Globus pallidus (tissue), 1 donor: ENCODE measurements at places on chromosomes 2 and 18.

GRCh38 chr2:129404000-129404685 lies 575.3 kb upstream of the RAB6C start:
- no peak for DNase-seq

- no peak for DNase-seq
Measured at GRCh38 chr2:203858176-203858575, 9.4 kb upstream of the CTLA4 start.

DNA sequence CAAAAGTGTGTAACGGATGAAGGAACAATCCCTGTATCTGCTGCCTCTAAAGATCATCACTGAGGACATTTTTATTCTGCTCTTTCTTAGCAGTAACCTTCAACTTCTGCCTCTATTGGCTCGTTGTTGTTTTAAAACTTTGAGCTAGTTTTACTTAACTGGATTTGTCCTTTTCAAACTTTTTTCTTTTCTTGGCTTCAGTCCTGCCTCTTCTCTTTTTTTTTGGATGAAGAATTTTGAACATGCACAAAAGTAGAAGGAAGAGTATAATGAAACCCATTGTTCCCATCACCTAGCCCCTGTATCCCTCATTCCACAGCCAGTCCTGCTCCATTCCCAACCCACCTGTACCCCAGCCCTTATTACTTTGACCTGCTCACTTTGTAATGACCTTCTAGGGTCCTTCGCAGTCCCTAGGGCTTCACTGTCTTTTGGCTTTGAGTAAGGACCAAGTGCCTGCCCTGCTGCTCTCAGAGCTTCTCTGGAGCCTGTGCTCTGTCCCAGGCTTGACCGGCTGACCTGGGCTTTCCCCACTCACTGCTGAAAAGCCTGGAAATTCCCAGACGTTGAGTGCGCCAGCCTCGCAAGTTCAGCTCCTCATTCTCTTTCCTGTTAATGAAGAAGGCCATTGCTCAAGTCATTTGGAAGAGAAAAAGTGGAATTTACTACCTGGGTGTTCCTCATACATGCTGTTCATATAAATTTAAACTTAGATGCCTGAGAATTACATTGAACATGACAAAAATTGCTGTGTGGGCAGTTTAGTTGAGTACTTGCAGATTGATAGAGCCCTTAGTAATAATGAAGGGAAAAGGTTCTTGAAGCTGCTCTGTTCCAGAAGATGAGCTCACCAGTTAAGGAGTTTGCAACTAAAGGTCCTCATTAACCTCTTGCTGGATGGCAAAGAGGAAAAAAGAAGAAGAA lies 149.3 kb upstream of the ALPP start:
- no peak for DNase-seq

DNA sequence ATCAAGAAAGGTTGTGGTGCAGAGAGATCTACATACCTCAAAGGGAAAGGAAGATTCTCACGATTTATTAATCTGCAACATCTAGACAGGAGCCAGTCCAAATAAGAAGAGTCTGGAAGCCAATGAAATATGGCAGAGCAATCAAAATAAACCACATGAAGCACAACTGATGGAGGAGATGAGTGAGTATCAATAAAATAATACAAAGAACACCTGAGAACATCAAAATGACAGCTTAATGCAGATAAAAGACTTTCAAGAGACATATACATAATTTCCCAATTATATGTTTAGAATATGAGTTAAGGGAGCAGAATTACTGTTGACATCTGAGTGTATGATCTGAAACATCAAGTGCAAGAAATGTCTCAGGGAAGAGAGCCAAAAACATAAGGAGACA lies 12.5 kb upstream of the DOK6 start:
- no peak for DNase-seq

DNA sequence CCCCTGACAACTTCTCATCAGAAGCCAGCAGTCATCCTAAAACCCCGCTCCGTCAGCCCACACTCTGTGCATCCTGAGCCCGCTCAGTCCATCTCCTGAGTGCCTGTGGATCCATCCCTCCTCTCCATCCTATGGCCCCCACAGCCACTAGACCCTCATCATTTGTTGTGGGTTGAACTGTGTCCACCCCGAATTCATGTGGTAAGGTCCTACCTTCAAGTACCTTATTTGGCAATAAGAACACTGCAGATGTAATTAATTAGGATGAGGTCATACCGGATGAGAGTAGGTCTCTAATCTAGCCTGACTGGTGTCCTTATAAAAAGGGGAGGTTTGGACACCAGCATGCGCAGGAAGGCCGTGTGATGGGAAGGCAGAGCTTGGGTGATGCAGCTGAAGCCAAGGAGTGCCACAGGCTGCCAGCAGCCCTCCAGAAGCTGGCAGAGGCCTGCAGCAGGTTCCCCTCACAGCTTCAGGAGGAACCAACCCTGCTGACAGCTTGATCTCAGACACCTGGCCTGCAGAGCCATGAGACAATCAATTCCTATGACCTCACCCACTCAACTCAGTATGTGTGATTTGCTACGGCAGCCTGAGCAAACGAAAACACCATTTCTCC lies 192.4 kb downstream of the ZBTB7C start:
- no peak for DNase-seq

- DNase-seq = no peak
Measured at GRCh38 chr2:204339212-204339715, 206.0 kb upstream of the PARD3B start.

DNA sequence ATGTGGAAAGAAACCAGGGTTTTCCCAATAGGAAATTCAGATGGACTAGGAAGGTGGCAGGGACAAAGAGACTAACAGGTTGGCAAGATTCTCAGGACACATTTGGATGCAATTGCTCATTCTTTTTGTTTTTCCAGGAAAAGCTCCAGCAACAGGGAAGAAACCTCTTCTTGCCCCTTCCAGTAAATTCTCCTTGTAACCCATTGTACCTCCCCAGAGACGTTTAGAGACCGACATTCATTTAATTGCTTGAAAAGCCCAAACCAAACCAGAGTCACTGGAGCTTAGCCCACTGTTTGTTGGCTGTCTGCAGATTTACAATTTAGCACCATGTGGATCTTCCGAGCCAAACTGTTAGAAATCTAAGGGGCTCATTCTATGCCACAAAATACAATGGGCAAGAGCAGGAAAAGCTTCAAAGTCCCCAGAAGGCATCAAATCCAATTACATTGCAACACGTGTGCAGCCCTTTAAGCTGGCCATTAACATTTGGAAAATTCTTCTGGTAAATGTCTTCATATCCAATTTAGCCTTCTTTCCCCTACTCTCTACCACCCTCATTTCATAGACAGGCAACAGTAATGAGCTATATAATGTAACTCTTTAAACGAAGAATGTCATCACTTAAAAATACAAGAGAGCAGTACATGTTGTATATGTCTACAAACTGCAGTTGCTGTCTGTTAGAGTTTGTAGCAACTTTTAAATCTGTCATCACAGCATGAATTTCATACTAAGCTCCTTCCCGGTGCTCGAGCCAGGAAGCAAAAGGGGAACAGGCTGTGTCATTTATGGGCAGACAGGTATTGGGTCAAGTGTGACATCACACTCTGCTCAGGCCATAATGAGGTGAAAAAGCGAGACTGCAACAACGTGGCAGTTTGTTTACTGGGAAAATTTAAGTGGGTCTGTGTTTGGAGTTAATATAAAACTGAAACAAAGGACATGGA lies 235.6 kb upstream of the HNRNPA3 start:
- peak; percentile 55 for DNase-seq

GRCh38 chr2:186559848-186560247 lies 30.0 kb upstream of the ITGAV start:
- DNase-seq = no peak

- peak; percentile 38 for DNase-seq
Measured at GRCh38 chr2:275466-275865, 10.7 kb downstream of the ACP1 start.

DNA sequence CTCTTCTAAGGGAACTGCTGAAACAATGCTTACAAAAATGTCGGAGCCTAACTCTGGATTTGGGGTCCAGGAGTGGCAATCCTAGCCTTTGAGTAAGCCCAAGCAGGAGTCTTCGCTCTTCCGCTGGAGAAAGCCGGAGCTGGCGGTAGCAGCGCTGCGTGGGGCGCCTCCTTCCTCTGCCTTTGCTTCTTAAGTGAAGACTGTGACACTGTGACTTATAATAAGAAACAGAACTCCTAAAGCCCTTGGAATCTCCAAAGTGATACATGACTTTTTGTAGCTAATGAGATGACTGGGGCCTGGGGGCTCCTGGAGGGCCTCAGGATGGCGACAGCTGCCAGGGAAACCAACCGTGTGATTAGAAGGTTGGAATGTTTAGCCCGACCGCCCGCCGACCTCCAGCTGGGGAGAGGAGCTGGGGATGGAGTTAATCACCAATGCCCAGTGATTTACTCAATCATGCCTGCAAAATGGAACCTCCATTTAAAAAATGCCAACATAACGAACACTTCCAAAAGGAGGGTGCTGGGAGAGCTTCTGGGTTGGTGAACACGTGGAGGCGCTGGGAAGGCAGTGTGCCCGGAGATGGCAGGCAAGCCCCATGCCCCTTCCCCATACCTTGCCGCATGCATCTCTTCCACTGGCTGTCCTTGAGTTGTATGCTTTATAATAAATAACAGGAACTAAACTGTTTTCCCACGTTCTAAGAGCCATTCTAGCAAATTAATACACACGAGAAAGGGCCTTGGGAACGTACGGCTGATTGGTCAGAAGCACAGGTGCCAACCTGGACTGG lies 29.0 kb upstream of the MAL start:
- DNase-seq = no peak

DNA sequence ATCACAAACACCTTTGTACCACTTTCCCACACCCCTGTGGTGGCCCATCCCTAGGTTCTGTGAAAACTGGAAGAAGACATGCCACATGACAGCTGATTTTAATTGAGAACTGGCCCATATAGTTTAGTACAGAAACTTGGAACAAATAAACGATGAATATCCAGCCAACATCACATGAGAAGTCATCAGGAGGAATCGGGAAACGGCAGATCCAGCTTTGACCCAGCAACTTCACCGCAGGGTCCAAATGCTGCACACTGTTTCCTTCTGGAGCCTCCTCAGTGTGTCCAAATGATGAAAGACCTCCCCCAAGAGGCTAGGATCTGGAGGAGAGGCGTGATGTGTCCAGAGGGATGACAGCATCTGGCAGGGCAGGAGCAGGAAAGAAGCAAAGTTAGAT lies 75.5 kb downstream of the COPS8 start:
- DNase-seq = no peak

- no peak for DNase-seq
Measured at GRCh38 chr2:173929441-173929840, 35.7 kb downstream of the SP3 start.

GRCh38 chr2:202408546-202409140 lies 32.5 kb downstream of the BMPR2 start:
- DNase-seq = no peak

DNA sequence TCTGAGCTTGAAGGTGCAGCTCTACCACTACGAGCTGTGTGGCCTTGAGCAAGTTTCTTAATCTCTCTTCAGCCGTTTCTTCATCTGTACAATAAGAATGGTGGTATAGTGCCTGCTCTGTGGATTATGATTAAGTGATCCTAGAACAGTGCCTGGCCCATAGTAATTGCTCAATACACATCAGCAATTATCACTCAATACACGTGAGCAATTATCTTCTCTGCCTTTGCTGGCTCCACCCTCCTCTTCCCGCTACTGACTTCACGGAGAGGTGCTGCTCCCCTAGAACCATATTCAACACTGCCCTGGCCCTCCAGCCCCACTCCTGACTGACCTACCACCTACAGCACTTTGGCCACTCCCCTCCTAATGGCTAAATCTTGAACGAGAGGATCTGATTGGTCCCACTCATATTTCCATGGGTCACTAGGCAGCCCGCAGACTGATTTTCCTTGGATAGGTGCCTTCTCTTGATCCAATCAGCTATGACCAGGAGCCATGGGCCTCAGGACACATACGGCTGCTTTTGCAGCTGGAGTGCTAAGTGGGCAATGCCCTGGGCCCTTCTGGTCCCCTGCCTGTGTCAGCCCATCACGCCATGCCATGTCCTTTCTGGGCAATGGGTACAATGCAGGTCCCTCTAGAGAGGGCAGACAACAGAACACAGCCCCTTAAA lies 77.5 kb downstream of the STPG4 start:
- DNase-seq = no peak

DNA sequence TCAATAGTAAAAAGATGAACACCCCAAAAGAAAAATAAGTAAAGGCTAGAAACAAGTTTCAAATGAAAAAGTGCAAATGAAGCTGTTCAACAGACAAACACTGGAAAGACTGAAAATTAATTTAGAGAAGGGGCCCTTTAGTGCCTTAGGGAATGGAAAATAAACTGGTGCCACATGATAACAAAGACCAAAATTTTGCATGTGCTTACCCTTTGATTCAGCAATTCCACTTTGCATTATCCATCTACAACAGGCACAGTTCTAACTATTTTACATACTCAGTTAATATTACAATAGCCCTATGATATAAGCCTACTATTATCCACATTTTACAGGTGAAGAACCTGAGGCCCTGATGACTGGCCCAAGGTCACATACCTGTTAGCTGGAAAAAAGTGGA lies 183.9 kb downstream of the NBAS start:
- DNase-seq = no peak

DNA sequence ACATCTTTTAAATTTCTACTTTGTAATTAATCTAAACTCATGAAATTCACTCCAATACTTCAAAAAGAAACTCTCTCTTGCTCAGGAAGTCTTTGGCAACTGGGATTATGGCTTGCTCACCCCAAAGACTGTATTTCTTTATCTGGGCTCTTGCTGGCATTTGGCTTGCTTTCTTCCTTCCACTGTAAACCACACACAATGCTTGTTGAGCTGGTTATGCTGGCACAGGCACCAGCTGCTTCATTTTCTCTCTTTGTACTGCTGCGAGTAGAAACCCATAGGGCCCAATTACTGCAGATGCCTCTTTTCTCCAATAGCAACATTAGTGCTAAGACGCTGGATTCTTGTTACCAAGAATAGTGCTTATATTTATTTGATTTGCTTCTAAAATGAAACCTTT lies 51.4 kb downstream of the SLC38A11 start:
- DNase-seq = no peak

DNA sequence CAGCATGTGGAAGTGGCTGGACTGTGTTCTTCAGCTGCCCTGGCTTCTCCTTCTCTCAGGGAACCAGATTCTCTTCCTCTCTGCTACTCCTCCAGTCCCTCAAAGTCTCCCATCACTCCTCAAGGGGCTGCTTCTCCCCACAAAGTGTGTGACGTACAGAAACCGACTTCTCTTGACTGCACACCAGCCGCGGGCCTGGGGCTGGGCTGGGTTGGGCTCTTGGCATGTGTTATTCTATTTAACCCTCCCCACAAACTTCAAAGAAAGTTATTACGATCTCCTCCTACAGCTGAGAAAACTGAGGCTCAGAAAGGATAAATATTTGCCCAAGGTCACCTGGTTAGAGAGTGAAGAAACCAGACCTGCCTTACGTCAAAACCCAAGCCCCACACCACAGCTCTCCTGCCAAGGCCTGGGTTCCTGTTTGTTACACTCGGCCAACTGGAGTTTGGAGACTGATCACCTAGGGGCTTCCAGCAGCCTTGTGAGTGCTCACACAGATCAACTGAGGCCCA lies 269.0 kb downstream of the TFCP2L1 start:
- no peak for DNase-seq

GRCh38 chr18:54411781-54412180 lies 54.1 kb downstream of the C18orf54 start:
- DNase-seq = no peak

- no peak for DNase-seq
Measured at GRCh38 chr18:65817178-65817577, 66.4 kb downstream of the CDH7 start.

- DNase-seq = no peak
Measured at GRCh38 chr18:12291690-12292089, 16.4 kb upstream of the TUBB6 start.

- DNase-seq = no peak
Measured at GRCh38 chr2:240142859-240143258, 2.4 kb upstream of the OTOS start.

- no peak for DNase-seq
Measured at GRCh38 chr2:185665251-185665814, 73.3 kb upstream of the FSIP2 start.

GRCh38 chr2:69956475-69956979 lies 4.9 kb downstream of the ASPRV1 start:
- no peak for DNase-seq
